ENCODE measurements at places on chromosomes 2 and 18. TPM values are rescaled to one million over a fixed set of nuclear protein-coding genes. Genes with fewer than 3 reads are reported as not detected.

- DNase-seq: no peak
Measured at GRCh38 chr2:181662287-181662686, 5.4 kb upstream of the CERKL start.

Gene ASAP2
- total RNA-seq: 66.1 TPM

GRCh38 chr18:48840491-48840877, 110.3 kb downstream of the SMAD7 start:
- DNase-seq: no peak

Gene CAPN14
- total RNA-seq: under 0.01 TPM

Gene HOXD1
- total RNA-seq: not detected

Gene MRPL33
- 85.9 TPM for total RNA-seq

DNA sequence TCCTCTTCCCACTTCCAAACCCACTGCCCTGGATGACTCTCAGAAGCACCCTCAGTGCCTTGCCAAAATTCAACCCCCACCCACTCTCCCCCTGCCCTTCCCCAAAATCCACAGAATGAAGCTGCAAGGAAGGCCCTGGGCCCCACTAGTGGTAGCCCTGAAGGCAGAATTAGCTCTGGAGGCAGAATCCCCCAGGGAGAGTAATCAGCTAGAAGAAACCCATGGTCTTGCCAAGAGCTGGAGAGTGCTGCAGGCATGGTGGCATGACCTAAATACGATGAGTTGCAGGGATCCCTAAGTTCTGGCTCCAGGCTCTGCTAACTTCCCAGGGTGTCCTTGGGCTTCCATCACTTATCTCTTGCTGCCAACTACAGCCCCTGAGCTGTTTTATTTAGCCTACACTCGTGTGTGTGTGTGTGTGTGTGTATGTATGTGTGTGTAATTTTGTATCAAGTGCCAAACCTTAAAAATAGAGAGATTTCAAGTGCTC, 7.9 kb downstream of the GAD1 start:
- no peak for DNase-seq

Gene IL18RAP
- total RNA-seq: not detected

Gene ANKRD30B
- total RNA-seq: 1.1 TPM

Gene PLB1
- total RNA-seq: 1.5 TPM

Gene ATOH8
- total RNA-seq: 129 TPM

Gene RNU2-63P
- total RNA-seq: not detected

GRCh38 chr18:41244591-41245037, 710.4 kb upstream of the PIK3C3 start:
- DNase-seq: no peak

Data from LHCN-M2 (cell line).